ENCODE measurements at places on chromosomes 3 and 15.
A peak's percentile ranks its signal among the peaks of the same experiment; 100 is the strongest.

- no peak for DNase-seq
These were observed 196.0 kb upstream of the BCL6 start for GRCh38 chr3:187941135-187941847.

DNA sequence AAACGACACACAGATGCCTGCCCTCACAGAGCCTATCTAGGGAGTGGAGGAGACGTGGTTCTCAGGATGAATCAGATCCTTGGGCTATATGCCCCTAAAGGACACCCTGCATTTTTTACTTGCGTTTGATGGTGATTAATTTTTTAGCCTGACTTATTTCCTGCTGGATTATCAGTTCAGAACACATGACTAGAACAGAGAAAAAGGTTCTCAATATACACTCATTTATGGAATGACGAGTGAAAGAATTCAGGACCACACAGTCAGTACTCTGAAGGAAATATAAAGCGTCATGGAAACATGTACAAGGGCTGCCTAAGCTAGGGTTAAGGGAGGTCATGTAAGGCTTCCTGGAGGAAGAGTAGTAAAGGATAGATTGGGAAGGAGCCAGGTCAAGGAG lies 121.8 kb downstream of the SSR3 start:
- no peak for DNase-seq

- DNase-seq, result peak; percentile 32
These were observed 99.0 kb downstream of the TMCC1 start for GRCh38 chr3:129794311-129795185.

GRCh38 chr3:187639927-187640568 lies 30.1 kb downstream of the SST start:
- no peak for DNase-seq

GRCh38 chr3:47512416-47513124 lies 942 bp downstream of the ELP6 start:
- DNase-seq, result peak; percentile 12

- no peak for DNase-seq
These were observed 50.1 kb downstream of the NR1I2 start for GRCh38 chr3:119831941-119832371.

- DNase-seq, result no peak
These were observed 767 bp downstream of the WDR48 start for GRCh38 chr3:39052583-39052982.

DNA sequence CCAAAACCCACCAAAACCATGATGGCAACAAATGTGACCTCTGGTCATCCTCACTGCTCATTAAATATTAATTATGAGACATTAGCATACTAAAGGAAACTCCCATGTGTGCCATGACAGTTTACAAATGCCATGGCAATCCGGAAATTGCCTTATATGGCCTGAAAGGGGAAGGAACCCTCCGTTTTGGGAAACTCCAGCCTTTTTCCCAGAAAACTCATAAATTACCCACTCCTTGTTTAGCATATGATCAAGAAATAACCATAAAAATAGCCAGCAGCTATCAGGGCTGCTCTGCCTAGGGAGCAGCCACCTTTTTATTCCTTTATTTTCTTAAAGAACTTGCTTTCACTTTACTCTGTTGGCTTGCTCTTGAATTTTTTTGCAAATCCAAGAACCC lies 992.7 kb downstream of the NTRK3 start:
- no peak for DNase-seq

DNA sequence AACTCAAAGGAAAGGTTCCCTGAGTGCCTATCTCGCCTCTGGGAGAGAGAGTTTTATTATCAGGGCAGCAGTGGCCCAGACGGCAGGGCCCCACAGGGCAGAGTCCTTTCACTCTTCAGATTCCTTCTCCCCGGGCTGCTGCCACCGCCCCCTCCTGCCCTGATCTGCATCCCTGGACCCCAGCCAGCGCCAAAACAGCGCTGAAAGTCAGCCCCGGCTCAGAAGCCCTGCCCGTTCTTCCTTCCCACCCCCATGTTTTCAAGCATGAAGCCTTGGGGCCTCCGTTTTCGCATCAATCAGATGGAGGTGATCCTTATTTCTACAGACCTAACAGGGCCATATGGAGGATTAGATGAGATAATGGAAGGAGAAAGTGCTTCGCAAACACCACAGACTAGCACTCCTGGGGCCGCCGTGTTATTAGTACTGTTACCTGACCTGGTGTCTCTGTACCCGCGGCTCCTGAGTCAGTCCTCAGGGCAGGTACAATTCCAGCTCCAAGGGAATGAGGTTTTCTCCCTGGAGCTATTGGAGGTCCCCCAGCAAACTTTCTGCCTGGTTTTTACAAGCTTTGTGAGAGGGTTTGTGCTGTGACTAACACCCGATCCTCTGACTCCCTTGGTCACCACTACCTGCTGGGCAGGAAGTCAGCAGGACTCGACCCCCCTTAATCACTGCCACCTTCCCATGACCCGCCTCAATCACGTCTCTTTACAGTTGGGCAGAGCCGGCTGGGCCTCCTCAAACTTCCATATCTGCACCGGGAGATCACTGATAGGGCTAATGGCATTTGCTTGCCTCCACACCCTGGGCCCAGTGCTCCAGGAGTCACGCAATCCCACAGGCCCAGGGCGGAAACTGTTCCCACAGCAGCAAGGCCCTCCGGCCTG lies 39.5 kb upstream of the TSEN2 start:
- no peak for DNase-seq

- no peak for DNase-seq
These were observed 6.3 kb upstream of the TLE3 start for GRCh38 chr15:70103880-70104626.

- DNase-seq, result no peak
These were observed 35.2 kb upstream of the GLCE start for GRCh38 chr15:69125236-69125635.

DNA sequence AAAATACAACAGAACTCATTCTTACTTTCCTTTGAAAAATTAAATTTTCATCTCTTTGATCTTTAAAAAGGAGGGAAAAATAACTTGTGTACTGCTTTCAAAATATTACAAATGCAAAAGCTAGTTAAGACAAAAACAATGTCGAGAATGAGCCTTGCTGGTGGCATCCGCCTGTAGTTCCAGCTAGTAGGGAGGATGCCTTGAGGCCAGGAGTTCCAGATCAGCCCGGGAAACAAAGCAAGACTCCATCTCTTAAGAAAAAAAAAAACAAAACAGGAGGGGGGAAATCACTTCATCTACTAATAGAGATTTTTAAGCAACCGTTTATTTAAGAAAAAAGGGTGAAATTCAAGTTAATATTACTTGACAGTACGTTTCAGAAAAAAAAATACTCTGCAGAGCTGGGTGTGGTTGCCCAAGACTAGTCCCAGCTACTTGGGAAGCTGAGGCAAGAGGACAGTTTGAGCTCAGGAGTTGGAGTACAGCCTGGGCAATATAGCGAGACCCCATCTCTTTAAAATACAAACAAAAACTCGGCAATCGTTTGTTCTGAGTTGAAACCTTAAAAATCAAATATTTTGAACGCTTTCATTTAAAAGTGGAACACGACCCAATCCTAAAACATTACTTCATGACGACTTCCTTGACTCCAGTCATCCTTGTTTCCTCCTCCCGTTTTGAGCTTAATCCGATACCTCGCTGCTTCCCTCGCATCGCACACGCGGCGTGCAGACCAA lies 1.2 kb downstream of the KPNA1 start:
- no peak for DNase-seq

DNA sequence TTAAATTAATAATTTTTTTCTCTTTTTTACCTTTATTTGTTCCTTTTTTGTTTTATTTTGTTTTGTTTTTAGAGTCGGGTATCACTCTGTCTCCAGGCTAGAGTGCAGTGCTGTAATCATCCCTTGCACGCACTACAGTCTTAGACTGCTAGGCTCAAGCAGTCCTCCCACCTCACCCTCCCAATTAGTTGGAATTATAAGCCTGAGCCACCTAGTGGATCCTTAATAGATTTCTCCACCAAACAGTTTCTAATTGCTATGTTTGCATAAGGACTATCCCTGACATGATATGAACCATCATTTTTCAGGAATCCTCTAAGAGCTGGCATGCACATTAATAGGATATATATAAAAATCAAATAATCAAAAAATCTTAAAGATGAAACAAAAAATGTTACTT lies 993.2 kb downstream of the OTOL1 start:
- no peak for DNase-seq

DNA sequence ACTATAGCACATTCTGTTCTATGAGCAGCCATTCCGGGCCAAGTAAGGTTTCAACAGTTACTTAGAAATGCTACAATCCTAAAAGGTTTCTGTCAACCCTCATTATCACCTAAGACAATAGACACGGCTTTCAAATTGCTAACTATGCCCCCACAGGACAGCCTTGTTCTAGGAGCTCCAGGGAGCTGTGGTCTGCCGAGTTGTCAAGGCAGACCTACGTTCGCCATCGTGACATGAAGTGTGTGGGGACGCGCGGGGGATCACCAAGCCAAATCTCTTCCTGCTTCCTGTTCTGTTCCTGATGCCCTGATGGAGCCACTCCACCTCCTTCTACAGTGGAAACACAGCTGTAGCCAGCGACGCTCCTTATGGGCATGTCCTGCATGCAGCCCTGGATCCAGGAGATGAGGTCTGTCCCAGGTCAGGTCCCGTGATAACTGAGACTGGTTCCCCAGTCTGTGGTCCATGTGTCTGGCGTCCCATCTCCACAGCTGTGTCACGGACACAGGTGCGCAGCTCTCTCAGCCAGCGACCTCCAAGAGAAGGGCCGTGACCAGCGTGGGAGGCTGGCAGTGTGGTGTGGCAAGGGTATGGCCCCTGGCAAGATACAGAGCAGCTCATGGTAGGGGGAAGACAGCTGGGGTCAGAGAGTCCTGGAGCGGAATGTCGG lies 82.8 kb downstream of the PCSK6 start:
- DNase-seq, result no peak

- no peak for DNase-seq
These were observed 12.5 kb downstream of the PATL2 start for GRCh38 chr15:44698641-44699040.

- DNase-seq, result peak; percentile 58
These were observed 27.4 kb downstream of the STOML1 start for GRCh38 chr15:73964736-73965093.

DNA sequence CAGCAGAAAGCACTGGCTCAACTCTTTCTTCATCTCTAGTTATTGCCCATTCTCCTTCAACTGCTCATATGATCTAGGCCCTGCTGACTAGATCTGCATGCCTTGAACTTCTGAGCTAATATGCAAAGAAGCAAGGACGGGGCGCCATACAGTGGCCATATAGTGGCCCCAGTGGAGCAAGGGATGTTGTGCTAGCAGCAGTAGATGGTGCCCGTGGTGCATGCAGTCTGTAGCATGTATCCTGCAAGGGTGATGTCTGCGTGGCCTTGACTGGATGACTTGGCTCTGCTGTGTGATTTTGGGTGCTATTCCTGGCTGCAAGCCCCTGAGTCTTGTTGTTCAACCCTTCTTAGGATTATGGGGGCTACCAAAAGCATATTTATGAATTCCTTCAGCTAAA lies 12.2 kb upstream of the NMD3 start:
- DNase-seq, result no peak

DNA sequence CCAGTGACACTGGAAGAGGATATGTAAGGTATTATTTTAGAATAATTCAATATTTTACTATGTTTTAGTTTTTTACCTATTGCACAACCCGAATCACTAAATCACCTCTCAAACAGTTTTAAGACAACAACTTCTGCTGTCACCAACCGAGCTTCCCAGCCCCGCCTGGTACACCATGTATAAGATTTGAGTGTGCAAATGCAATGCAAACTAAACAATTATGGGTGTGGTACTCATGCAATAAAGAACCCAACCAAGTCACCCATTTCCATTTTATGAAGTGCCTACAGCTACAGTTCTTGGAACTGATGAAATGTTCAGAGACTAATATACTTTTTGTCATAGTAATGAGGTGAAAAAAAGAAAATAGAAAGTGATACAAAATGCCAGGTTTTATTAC lies 256.2 kb downstream of the TAFA4 start:
- DNase-seq, result no peak

DNA sequence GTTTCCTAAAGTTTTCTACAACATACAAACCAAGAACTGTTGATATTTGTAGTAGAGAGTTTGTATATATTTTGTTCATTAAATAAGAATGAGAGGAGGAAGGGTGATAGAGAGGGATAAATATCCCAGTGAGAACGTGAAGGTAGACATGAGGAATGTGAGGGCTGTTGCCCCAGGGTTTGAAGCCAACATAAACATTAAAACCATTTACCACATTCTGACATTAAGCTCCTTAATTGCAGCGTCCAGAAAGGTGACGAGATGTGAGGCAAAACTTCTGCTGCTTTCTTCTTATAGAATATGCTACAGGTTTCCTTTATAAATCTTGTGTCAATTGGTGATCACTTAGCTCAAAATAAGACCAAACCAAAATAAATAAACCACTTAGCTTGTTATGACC lies 267.8 kb upstream of the CNTN4 start:
- no peak for DNase-seq

- DNase-seq, result peak; percentile 14
These were observed 72.1 kb downstream of the TIGIT start for GRCh38 chr3:114365909-114366308.

GRCh38 chr15:90839187-90840071 lies 29.0 kb upstream of the FURIN start:
- peak; percentile 29 for DNase-seq

- no peak for DNase-seq
These were observed 76.0 kb downstream of the TMCO5A start for GRCh38 chr15:38010395-38010794.

DNA sequence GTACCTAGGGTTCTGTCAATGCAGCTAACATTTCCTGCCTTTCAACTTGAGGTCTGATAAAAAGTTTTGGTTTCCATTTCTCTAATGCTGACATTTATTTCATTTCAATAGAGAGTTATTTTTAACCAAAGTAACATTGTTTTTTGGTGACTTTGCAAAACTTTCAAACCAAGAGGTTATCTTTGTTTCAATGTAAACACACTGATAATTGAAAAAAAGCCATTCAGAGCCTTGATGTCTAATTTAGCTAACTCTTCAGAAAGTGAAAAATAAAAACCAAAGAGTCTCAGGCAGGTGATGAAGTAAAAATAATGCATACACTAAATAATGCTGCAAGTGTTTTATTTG lies 9.6 kb upstream of the TIPARP start:
- no peak for DNase-seq

DNA sequence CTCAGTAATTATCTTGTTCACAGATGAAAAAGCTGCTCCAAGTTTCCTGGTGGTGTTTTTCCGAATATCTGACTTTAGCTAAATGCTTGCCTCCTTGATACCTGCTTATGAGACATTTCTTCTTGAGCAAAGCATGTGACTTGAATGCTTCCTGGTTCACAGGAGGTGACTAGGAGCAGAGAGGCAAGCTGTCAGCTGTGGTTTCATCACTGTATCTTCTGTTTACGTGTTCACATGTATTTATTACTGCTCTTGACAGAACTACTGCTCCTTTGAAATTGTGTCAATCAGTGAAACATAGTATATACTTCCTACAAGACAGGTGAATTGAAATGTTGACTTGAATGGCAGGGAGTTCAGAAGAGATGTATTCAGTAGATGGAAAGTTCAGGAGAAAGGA lies 8.9 kb upstream of the SPPL2A start:
- DNase-seq, result no peak

DNA sequence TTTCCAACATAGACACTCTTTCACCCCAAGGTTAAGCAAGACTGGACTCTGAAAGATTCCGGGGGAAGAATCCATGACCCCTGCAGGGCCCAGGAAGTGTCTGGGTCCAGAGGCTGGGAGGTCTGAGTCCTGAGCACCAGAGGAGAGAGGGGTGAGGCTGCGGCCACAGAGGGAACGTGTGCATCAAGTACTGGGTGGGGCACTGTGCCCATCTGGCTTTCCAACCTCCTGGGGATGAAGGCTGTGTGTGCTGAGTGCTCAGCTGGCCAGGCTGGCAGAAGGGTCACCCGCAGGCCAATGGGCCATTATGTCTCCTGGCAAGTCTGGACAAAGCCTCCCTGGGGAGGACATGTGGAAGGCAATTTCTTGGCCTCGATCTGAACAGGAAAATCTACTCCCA lies 3.3 kb downstream of the CHRNA3 start:
- no peak for DNase-seq

GRCh38 chr3:104388619-104389018 lies 978.1 kb upstream of the ALCAM start:
- peak; percentile 16 for DNase-seq
